ENCODE measurements at places on chromosomes 5 and 9.

DNA sequence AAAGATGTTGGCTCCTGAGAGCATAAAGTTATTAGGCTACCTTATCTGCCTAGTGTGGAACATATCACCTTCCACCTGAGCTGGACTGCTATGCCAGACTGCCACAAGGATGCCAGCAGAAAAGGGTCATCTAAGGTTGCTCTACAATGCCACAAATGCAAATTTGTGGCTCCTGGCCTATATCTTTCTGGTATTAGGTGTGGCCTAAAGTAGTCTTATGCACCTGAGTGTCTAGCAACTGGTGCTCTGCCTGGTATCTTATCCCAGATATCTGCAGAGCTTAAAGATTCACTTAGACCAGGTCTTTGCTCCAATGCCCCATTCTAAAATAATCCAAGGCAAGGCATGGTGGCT, 34.7 kb downstream of the DTWD2 start:
- H3K27ac ChIP-seq = no peak overlapping the region
- H3K27me3 ChIP-seq = no peaks in the 10 kb centered on the region
- no peak overlapping the region for H3K4me3 ChIP-seq
- no peaks in the 10 kb centered on the region for H3K4me1 ChIP-seq
- DNase-seq = no peak

DNA sequence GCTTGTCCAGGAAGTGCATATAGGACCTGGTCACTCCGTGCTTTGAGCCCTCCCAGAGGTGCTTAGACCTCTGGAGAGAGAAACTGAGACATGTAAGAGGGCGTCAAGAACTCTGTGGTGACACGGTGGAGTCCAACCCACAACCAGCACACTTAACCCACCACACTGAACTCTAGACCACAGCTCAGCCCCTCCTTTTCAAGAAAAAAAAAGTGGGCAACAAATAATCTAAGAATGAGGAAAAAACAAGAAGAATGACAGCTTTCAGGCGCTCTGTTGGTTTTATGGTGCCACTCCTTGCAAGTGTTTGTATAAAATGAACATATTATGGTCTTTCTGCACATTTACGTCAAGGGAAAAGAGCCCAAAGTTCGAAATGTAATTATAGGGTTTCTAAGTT, 50.2 kb upstream of the SNAPC3 start:
- no peaks in the 10 kb centered on the region for H3K4me1 ChIP-seq
- H3K4me3 ChIP-seq = no peak overlapping the region
- H3K27me3 ChIP-seq = peaks cover 6% of the 10 kb centered on the region
- DNase-seq = no peak
- H3K36me3 ChIP-seq = no peaks in the 10 kb centered on the region

DNA sequence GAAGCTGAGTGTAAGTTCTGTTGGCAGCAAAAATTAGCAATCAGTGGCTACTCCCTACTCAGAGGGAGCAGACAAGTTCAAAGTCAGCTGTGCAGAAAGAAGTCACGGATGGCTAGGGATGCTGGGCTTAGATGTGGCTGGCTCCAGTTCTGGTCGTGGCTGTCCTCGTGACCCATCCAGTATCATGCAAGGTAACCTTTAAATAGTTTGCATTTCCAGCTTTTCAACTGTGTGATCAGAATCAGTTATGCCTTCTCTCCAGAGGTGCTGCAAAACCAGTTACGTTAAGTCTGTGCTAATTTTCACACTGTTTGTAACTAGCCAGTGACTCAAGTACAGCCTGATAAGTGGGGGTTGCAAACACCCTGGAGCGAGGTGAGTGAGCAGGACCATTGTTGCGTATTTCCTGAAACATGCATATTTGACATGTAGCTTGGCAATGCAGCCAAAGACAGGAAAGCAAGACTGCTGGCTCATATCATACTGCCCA, 302.4 kb downstream of the ATPSCKMT start:
- no peaks in the 10 kb centered on the region for H3K4me1 ChIP-seq
- no peaks in the 10 kb centered on the region for H3K36me3 ChIP-seq
- DNase-seq = no peak
- H3K27ac ChIP-seq = no peak overlapping the region
- H3K27me3 ChIP-seq = no peaks in the 10 kb centered on the region

- no peaks in the 10 kb centered on the region for H3K36me3 ChIP-seq
- H3K27ac ChIP-seq = no peak overlapping the region
- DNase-seq = no peak
Observed at GRCh38 chr5:22249209-22249729, 603.9 kb downstream of the CDH12 start.

Data from activated T-helper 1 cell treated with anti-CD3 and anti-CD28 coated beads, Interleukin-12 subunit alpha, Interleukin-12 subunit beta, Interleukin-2, Interleukin-4 antibody, amounts not matched to agents 30 ng/mL and 10 ng/mL and 1 ng/mL, durations not matched to agents 14 hours and 24 hours and 36 hours (primary cell).